ENCODE measurements at places on chromosomes 11 and 22. TPM values are rescaled to one million over a fixed set of nuclear protein-coding genes. Genes with fewer than 3 reads are reported as not detected.

DNA sequence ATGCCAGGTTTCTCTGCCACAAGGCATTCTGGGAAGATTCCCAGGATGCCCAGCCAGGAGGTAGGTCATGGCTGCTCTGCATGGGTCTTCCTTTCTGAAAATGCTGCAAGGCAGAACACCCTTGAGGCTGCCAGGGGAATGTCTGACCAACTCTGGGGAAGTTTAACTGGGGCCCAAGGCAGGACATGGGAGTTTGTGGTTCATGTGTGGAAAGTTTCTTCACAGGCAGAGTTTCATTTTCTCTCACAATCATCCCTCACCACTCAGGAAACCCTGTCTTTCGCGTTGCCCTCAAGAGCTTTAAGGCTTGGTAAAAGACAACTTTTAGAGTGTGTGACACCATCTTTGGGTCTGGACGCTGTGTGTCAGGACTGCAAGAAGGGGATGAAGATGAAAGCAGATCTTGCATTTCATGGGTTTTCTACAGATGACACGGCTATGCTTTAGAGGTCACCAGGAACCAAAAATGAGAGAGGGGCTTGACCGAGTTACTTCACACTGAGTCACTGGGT lies 133.5 kb downstream of the CD44 start:
- DNase-seq, result no peak
- H3K4me3 ChIP-seq, result no peak overlapping the region
- peaks cover 12% of the 10 kb centered on the region for H3K4me1 ChIP-seq
- no peaks in the 10 kb centered on the region for H3K27me3 ChIP-seq

DNA sequence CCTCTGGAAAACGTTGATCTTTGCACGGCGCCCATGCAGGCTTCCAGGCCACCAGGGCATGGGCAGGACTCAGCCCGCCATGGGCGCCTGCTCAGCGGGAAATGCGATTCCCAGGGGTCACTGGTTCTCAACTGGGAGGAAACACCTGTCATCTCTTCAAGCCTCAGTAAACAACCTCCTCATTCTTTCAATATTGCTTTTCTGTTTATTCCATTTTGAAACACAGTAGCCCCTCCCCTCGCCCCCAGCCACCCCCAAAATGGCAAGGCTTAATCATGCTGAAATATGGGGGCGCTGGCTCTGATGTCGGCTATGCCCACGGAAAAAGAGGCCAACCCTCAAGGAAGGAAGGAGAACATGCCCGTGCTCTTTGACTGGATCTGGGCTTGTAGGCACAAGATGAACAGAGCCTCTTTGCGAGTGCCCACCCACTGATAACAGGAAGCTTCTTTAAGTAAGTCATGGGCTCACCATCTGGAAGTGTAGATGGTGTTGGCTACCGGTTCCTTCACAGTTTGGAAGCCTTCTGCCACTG lies 594 bp upstream of the POU2AF1 start:
- H3K27me3 ChIP-seq, result no peaks in the 10 kb centered on the region
- no peaks in the 10 kb centered on the region for H3K36me3 ChIP-seq
- H3K4me3 ChIP-seq, result no peak overlapping the region
- no peak for DNase-seq

- H3K4me3 ChIP-seq, result no peak overlapping the region
- no peak for DNase-seq
- H3K36me3 ChIP-seq, result no peaks in the 10 kb centered on the region
- H3K27ac ChIP-seq, result no peak overlapping the region
Measured at GRCh38 chr11:5929571-5930368, 12.3 kb upstream of the OR56A3 start.

The TTC36 gene
- 1.6 TPM for total RNA-seq

The LRRC56 gene
- total RNA-seq, result 1.8 TPM

The NNMT gene
- total RNA-seq, result 2.8 TPM

The KCTD17 gene
- total RNA-seq, result 53.7 TPM

The HBD gene
- total RNA-seq, result not detected

The ANO5 gene
- 4.1 TPM for total RNA-seq

The RAG2 gene
- total RNA-seq, result not detected

The CADM1 gene
- 102 TPM for total RNA-seq

The RBMXL2 gene
- not detected for total RNA-seq

The MS4A6E gene
- total RNA-seq, result not detected

- no peak for DNase-seq
- H3K27ac ChIP-seq, result no peak overlapping the region
- no peak overlapping the region for H3K4me3 ChIP-seq
- no peaks in the 10 kb centered on the region for H3K4me1 ChIP-seq
- no peaks in the 10 kb centered on the region for H3K36me3 ChIP-seq
- no peaks in the 10 kb centered on the region for H3K27me3 ChIP-seq
Measured at GRCh38 chr11:58285483-58286040, 17.5 kb upstream of the OR10W1 start.

The TSPAN18 gene
- 52.8 TPM for total RNA-seq

GRCh38 chr11:77442394-77443053 lies 31.4 kb downstream of the PAK1 start:
- H3K27me3 ChIP-seq, result no peaks in the 10 kb centered on the region
- H3K36me3 ChIP-seq, result no peaks in the 10 kb centered on the region
- no peak overlapping the region for H3K27ac ChIP-seq

The HEPHL1 gene
- 0.05 TPM for total RNA-seq

DNA sequence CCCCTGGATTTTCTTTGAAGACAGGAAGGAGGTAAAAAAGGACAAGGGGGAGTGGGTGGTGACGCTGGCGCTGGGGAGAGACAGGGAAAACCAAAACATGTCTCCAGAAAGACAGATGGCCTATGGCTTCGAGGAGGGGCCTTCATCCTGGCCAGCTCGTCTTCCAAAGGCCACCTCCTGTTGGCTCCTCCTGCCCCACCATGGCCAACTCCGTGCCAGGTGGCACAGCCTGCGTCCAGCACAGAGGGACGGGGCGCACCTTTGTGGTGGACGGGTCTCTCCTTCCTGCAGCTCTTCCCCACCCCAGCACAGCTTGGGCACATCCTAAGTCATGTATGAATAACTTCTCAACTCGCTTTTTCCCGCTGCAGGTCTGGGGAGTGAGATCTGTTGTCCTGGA lies 22.7 kb downstream of the IGSF9B start:
- no peaks in the 10 kb centered on the region for H3K36me3 ChIP-seq
- H3K27ac ChIP-seq, result no peak overlapping the region
- no peaks in the 10 kb centered on the region for H3K27me3 ChIP-seq
- no peak overlapping the region for H3K4me3 ChIP-seq

GRCh38 chr11:72824811-72825505 lies 10.7 kb downstream of the ATG16L2 start:
- no peaks in the 10 kb centered on the region for H3K36me3 ChIP-seq
- peaks cover 4% of the 10 kb centered on the region for H3K4me1 ChIP-seq
- no peak for DNase-seq
- no peak overlapping the region for H3K27ac ChIP-seq
- no peak overlapping the region for H3K4me3 ChIP-seq
- no peaks in the 10 kb centered on the region for H3K27me3 ChIP-seq

The FOLR2 gene
- not detected for total RNA-seq

The P4HA3 gene
- total RNA-seq, result 0.17 TPM

DNA sequence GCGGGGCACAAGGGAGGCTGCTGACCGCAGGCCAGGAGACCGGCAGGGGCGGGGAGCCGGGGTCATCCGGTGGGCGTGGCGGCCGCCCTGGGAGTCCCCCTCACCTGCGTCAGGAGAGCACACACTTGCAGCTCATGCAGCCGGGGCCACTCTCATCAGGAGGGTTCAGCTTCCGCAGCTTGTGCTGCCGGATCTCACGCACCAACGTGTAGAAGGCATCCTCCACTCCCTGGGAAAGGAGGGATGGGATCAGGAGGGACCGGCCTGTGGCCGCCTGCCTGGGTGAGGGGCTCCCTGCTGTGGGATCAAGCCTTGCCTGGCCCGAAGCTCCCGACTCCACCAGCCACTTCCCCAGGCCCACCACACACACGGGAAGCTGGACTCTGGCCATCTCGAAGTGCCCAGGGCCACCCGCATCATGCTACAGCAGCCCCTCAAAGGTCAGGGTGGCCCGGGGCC lies 2.8 kb downstream of the HRAS start:
- H3K4me1 ChIP-seq, result no peaks in the 10 kb centered on the region
- no peaks in the 10 kb centered on the region for H3K36me3 ChIP-seq
- no peak overlapping the region for H3K4me3 ChIP-seq
